Caco-2 (cell line): ENCODE measurements at places on chromosomes 2 and 18. TPM values are rescaled to one million over a fixed set of nuclear protein-coding genes. Genes with fewer than 3 reads are reported as not detected.

Gene PREB
- 62.5 and 65.3 TPM in 2 replicates for total RNA-seq

Gene DSG1
- total RNA-seq = not detected in 2 replicates

DNA sequence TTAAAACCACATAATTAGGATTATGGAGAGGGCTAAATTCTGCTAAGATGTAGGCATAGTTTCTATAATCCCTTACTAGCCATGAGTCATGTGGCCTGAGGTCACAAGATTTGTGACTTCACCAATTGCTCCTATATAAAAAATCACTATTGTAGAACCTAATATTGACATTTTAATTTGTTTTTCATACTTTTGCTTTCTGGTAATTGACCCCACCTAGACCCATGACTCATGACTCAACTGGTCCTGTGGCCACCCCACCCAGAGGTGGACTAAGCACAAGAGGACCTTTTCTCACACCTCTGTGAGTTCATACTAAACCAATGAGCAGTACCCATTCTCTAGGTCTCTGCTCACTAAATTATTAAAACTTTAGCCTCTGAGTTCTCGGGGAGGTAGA, 1567.5 kb upstream of the LRRTM1 start:
- DNase-seq = no peak

- no peak for DNase-seq
Observed at GRCh38 chr2:241857572-241858121, 1.0 kb downstream of the PDCD1 start.

Gene COLEC11
- total RNA-seq = not detected in 2 replicates

DNA sequence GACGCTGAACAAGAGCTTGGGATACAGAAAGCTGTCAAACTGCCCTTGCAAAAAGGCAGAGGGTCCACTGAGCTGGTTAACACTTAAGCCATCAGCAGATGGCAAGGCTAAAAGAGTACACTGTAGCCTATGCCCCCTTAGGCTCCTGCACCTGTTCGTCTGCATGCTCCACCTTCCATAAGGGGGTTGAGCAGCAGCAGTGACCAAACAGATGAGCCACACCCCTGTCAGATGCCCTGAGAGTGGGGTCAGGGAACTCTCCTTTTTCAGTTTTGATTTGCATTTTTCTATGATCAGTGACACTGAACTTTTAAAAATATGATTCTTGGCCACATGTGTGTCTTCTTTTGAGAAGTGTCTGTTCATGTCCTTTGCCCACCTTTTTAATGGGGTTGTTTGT, 402.5 kb upstream of the FAM98A start:
- no peak for DNase-seq

DNA sequence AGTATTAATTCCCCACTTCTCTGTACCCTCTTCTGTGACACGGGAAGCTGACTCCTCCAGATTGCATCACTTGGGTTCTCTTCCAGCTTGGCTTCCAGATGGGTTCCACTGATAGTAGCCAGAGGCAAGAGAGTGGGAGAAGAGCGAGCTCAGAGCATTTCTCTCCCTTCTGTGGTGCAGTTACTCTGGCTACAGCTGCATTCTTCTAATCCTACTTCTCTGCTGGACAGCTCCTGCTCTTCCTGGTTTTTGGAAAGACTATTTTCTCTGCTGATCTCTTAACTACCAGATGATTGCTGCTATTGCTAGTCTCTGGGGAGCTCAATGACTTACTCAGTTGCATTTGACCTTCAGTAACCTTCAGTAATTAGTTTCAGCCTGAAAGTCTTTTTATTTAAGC, 187.5 kb upstream of the MAP2 start:
- DNase-seq = no peak
